CD4-positive, alpha-beta T cell treated with Interleukin-10 for 1 hour (primary cell): ENCODE measurements at places on chromosomes 16 and 17.
A peak's percentile ranks its signal among the peaks of the same experiment; 100 is the strongest.

DNA sequence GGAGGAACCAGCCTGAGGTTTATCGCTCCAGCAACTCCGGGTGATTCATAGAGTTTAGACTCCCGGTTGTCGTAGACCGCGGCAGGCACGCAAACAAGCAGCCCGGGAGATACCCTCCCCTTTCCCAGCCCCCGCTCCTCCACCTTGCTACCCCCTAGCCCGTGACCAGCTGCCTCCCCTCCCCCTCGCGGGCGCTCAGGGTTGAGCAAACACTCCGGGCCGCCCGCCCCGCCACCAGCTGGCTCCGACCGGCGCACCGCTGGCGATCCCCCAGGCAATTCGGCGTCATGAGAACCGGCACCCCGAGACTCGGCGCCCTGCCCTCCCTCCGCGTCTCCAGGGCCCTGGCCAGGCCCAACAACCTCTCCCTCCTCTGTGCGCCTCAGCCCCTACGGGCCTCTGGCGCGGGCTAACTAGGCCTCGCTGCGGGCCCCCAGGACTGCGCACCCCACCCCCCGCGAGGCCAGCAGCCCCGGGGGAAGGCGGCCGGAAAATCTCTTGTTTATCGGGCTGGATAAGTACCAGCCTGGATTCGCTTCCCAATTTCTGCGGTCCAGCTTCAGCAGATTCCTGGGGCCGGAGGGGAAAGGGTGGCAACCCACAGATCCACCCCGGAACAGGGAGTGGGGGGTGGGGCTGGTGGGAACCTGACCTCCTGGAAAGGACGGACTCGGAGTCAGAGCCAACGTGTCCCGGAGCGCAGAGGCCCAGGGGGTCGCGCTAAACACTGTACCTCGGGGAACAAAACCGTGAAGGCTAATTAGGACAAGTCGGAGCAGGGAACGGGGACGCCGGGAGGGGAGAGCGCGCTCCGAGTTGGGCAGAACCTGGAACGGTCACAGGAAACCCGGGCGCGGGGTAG lies 951 bp upstream of the GPRC5C start:
- DNase-seq = no peak

- DNase-seq = no peak
Measured at GRCh38 chr16:89491238-89491869, 993 bp upstream of the ANKRD11 start.

DNA sequence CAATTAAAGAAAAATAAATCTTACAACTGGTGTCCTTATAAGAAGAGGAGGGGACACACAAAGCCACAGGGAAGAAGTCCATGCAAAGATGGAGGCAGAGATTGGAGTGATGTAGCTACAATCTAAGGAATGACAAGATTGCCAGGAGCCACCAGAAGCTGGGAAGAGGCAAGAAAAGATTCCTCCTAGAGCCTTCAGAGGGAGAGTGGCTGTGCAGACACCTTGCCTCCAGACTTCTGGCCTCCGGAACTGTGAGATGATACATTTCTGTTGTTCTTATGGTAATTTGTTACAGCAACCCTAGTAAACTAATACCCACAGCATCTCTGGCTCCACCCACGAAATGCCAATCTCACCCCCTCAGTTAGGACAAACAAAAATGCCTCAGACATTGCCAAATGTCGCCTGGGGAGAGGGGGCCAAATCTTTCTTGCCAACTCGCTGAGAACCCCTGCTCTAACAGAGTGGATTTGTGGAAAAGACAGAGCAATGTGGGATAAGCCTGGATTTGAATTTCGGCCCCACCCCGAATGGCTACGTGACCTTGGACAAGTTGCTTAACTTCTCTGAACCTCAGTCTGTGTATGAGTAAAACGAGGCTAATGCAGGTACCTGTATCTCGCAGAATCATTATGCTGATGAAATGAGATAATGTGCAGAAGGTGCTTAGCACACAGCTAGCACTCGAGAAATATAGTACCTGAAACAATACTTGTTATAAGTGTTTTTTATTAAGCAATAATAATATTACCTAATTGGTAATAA lies 37.1 kb upstream of the CSNK2A2 start:
- no peak for DNase-seq

- DNase-seq = no peak
Measured at GRCh38 chr16:6160303-6160702, 1062.7 kb upstream of the EEF2KMT start.

GRCh38 chr16:11618107-11618717 lies 31.5 kb upstream of the LITAF start:
- no peak for DNase-seq

DNA sequence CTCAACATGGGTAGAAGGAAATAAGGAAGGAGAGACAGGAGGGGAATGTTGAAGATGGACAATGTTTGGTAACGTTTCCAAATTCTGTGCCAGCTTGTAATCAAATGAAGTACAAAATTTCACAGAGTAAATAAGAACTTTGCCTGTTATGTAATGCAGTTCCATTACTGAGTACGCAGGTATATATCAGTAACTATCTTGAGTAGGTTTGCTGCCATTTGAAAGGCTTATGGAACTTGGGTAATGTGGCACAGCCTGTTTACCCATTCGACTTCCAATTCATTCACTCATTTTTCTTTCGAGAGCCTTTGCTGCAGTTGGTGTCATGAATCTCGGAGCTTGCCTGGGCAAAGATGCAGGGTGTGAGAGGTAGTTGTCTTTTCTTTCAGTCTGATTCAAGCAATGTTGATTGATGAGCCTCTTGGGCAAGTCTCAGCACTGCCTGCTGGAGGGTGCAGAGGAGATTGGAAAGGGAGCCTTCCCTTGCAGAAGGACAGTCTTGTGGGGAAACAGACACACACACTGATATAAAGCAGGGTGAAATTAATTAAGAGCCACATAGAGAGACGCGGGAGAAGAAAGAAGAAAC lies 53.4 kb downstream of the ZNF18 start:
- no peak for DNase-seq

- DNase-seq = peak; percentile 35
Measured at GRCh38 chr16:50509521-50510341, 38.5 kb upstream of the NKD1 start.

DNA sequence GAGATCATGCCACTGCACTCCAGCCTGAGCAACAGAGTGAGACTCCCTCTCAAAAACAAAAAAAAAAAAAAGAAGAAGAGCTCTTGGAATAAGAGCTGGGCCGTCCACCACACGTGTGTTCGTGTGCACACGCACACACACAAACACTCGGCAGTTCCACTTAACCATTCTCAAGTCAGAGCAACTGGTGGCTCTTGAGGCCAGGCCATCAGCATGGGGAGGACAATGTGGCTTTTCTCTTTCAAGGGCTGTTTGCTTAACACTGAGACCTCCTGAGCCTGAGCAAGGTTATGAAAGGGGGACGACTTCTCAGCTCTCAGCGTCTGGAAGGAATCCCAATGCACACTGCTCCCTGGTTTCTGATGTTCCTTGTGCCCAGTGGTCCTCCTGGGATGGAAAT lies 444.9 kb downstream of the SOX9 start:
- no peak for DNase-seq

- no peak for DNase-seq
Measured at GRCh38 chr16:4691666-4692412, 1.5 kb upstream of the NUDT16L1 start.

DNA sequence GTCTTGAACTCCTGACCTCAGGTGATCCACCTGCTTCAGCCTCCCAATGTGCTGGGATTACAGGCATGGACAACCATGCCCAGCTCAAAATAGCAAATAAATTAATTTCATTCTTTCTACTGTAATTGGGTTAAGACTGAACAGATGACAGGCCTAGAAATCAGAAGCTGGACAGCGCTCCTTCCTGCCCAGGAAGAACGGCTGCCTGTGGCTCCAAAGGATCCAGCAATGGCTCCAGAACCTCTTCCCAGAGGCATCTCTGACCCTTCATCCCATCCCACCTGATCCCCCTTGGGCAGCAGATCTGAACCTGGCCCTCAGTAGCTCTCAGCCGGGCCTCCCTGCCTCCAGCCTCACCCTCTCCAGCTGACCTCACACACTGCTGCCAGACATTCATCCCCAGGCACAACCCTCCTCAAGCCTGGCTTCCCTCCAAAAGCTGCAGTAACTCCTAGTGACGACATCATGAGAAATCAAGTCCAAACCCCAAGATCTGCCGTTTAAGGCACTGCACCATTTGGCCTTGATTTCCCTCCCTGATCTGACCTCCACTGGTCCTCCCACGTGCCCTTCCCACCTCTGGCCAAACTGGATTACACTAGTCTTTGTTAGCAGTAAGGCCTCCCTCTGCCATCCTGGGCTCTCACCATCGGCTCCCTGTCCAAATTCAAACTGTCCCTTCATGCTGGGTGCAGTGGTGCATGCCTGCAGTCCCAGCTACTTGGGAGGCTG lies 3.1 kb upstream of the MIF4GD start:
- DNase-seq = no peak

DNA sequence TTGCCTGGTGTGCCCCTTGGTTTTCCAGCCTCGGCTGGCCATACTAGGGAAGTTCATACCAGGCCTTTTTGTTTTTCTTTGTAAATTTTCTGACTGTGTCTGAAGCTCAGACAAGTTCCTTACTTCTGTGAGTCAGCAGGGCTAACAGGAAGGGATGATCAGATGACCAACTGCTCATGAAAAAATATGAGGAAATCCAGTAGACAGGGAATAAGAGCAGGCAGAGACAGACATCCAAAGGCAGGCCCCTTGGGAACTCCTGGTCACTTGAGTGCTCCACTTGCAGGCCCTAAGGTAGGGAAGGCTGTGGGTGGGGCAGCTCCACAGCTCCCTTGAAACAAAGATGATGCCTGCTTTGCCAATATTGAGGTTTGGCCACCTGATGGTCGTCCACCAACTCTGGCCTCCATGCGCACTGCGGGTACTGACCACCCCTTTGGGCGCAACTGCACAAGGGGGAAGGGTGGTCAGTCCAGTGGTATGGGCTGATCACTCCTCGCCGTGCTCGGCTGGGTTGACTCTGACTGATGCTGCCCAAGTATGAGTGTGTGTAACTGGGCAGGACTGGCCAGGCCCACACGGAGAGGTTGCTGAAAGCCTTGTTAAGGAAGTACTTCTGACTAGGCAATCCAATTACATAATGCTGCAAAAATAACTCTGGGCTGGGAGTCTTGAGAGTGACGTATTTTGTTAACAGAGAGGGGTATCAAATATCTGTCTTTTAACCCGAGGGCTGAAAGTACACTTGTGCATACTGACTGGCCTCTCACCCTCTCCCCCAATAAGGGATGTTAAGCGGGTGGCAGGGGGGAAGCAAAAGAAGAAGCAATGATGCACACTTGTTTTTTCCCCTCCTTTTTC lies 20.8 kb upstream of the ZFHX3 start:
- DNase-seq = no peak

DNA sequence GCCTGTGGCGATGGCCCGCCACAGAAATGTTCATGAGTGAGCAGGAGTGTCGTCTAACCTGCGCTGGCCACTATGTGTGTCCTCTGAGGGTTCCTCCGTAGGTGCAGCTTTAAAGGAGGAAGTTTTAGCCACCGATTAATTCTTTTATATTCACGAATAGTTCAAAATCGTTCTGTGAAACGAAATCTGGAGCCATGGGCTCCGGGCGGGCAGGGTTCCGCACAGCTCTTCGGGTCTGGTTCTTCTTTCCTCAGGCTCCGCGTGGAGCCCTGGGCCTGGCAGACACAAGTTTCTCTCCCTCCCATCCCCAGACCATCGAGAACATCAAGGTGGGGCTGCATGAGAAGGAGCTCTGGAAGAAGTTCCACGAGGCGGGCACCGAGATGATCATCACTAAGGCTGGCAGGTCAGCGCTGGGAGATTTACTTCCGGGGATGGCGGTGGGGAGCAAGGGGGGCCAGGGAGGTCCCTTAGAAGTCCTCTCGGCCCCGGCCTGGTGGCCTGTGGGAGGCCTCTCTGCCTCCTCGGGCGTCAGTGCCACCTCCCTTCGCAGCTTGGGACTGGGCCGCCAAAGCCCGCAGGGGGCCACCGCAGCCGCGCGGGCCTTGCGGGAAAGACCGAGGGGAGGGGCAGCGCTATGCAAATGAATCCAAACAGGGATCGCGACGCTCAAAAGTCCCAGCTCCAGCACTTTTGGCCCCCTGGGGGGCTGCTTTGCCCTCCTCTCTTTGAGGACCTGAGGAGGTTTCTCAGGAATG lies 5.2 kb downstream of the TBX4 start:
- no peak for DNase-seq

DNA sequence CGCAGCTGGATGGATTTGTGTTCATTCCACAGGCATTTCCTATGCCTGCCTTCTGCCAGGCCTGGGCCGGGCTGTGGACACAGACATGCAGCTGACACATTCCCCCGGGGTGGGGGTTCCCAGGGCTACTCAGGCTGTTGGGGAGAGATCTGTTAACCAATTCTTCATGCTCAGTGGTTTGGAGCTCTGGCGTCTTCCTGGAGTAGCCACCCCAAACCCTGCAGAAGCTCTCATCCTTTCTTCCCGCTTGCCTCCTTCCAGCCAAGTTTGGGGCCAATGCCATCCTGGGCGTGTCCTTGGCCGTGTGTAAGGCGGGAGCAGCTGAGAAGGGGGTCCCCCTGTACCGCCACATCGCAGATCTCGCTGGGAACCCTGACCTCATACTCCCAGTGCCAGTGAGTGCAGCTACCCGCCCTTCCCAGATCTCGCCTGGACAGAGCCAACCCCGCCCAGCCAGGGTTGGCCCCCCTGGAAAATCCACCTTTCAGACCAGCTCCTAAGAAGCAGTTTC lies 2.6 kb downstream of the ENO3 start:
- no peak for DNase-seq
